ENCODE measurements at places on chromosomes 2 and 18.
A peak's percentile ranks its signal among the peaks of the same experiment; 100 is the strongest.

DNA sequence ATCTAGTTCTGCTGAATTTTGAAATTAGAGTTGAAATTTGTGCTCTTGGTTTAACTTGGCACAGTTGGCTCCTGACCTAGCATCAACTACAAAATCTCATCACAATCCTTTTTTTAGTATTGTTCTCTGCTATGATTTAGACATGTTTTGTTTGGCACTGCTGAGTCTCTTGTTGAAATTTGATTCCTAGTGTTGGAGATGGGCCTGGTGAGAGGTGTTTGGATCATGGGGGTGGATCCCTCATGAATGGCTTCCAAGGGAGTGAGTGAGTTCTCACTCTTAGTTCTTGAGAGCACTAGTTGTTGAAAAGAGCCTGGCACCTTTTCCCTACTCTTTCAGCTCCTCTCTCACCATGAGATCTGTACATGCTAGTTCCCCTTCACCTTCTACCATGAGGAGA is 605.6 kb upstream of the SLC39A10 start:
- no peak for DNase-seq

DNA sequence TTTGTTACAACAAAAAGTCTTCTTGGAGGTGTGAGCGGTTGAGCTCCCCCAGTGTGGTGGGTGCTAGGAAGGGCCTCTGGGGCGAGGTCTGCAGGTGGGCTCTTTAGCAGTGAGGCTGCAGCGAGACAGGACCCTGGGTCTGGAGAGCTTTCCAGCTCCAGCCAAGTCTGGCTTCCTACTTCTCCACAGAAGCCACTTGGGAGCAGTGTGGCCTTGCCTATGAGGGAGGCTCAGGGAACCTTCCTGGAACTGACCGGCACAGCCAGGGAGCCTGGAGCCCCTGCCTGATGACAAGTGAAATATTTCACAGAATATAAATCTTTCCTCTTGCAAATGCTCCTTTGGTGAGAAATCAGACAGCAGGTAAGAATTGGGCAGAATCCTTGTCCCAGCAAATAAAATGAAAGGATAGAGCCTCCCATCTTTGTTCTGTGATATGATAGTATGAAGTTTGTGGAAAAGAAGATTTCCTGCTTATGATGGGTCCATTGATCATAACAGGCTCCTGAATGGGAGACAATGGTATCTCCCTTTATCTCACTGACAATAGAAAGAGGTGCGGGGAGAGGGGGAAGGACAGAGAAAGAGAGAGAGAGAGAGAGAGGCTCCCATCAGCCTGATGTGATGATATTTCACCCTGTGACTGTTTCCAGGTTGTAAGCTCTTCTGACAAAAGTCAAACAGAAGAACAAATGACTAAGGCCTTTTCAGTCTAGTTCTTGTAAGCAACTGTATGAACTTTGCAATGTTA is 289.8 kb upstream of the SPRED2 start:
- DNase-seq: no peak

GRCh38 chr2:151757861-151758260 is 23.6 kb upstream of the NEB start:
- no peak for DNase-seq

- no peak for DNase-seq
Measured at GRCh38 chr18:59907660-59908059, 7.9 kb downstream of the PMAIP1 start.

- DNase-seq: no peak
Measured at GRCh38 chr2:160457588-160457987, 36.0 kb downstream of the RBMS1 start.

DNA sequence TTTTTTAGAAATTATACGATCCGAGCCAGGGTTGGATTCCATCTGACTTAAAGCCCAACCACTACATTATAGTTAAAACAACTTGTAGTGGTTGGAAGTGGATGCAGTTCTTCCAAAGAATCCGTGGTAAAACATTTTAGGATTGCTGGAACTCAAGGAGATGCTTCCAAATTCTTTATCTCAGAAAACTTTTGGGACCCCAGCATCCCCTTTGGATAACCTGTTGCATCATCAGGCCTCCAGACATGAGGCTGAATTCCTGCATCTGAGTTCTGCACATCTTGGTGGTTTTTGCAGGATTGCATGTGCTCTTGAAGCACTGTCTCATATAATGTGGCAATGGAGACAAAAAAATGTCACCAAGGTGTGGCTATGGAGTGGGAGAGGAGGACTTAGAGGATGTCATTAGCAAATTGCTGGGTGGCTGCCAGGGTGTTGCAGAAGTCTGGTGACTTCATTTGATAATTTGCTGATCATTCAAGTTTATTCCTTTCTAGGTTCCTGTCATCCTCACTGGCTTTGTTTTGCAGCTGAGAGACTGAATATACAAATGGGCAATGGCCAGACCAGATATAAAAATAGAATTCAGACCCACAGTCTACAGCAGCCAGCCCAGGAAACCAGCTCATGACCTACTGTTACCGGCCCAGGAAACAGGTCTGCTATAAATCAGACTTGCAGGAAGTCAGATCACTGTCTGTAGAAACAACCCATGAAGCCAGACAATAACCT is 207.7 kb downstream of the BCL2 start:
- no peak for DNase-seq

DNA sequence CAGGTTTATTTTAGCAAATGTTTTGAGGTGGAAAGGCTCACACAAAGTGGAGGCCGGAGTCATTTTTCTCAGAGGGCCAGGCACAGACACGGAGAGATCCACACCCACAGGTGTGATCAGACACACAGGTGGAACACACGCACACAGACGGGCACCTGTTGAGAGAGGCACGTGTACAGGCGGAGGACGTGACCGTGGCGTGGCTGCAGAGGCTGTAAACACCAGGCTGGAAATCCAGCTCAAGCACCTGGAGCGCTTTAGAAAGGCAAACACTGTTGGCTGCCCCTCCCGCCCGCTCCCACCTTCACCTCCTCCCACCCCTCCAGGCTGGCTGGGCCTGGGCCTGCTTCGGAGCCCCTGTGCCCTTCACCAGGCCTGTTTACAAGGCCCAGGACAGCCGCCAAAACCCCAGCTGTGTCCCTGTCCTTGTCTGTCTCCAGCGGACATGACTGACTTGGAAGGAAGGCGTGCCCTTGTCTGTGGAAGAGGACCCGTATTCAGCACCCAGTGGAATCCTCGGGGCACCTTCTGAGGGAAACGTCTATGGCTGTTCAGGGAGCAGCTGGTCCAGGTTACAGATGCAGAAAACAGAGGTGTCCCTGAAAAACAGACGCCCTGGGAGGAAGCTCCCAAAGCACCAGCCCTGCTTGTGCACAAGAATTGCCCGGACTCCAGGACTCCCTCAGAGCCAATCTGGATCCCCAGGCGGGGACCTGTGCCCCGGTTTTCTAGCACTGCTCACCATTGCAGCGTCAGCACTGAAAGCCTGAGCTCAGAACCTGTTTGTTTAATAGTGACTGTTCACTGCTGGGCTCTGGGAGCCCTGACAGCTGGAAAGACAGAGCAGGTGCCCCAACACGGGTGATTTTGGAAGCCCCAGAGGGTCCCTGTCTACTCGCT is 134.3 kb upstream of the HAAO start:
- no peak for DNase-seq

DNA sequence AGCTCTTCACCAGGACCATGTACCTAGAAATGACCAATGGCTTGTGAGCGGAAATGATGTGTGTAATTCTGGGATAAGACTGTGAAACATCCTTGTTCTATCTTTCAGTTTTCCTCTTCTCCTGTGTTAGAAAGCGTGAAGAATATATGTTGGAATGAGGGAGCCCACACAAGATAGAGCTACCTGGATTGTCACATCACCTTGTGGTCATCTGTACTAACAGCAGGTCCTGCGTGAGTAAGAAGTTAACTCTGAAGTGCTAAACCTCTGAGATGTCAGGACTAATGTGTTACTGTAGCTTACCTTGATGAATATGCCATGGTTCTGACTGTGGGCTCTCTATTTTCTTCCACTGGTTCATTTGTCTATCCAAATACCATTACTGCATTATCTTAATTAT is 75.6 kb downstream of the FASTKD2 start:
- no peak for DNase-seq

- DNase-seq: no peak
Measured at GRCh38 chr2:7593360-7593759, 676.1 kb downstream of the RNF144A start.

DNA sequence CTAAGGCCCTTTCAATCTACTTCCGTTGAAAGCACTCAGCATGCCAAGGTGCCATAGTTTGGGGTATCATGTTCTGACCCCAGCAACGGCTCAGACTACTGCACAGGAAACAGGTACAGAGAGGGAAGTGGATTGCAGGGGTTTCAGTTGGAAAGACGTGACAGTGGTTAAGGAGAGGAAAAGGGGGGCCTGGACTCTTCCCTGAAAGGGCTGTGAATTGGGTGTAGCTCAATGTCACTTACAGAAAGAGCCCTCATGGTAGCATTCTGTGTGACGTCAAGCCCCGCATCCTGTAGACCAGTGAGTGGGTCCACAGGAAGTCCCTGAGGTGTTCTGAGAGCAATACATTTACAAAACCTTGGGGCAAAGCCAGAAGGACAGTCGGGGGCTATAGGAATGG is 121.5 kb upstream of the GYPC start:
- no peak for DNase-seq

DNA sequence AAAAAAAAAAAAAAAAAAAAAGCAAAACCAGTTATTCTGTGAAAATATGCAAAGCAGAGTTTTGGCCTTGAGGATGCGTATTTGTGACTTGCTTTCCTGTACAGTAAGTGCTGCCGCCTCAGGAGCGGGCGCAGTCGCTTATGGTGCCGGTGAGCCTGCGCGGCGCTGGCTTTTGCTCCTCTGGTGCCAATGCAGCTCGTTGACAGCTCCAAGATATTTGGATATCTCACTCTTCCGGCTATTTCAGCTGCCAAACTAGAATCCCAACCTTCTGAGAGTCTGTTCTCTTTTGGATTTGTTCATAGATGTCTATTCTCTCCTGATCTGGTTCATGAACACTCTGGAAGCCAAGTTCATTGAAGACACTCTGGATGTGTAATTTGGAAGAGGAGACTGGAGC is 184.1 kb downstream of the AGAP1 start:
- DNase-seq: no peak

DNA sequence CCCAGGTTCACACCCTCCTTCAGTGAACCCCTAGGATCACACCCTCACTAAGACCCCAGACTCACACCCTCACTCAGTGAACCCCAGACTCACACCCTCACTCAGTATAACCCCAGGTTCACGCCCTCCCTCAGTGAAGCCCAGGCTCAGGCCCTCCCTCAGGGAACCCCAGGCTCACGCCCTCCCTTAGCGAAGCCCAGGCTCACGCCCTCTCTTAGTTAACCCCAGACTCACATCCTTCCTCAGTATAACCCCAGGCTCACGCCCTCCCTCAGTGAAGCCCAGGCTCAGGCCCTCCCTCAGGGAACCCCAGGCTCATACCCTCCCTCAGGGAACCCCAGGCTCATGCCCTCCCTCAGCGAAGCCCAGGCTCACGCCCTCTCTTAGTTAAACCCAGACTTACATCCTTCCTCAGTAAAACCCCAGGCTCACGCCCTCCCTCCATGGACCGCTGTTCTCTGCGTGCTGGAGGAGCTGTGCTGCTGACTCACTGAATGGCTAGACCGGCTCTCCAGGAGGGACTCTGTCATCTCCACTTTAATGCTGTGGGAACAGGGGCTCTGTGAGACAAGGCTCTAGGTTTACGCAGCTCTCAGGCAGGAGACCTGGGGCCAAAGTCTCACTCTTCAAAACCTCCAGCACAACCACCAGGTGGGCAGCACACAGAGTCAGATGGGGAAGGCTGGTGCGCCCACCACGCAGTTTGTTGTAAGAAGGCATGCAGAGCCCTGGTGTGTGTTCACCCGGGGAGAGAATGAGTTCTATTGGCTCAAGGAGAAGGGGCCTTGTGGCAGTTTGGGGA is 506.9 kb upstream of the MYT1L start:
- peak; percentile 35 for DNase-seq

- DNase-seq: peak; percentile 61
Measured at GRCh38 chr2:227608561-227609338, 5.9 kb downstream of the SCYGR3 start.

DNA sequence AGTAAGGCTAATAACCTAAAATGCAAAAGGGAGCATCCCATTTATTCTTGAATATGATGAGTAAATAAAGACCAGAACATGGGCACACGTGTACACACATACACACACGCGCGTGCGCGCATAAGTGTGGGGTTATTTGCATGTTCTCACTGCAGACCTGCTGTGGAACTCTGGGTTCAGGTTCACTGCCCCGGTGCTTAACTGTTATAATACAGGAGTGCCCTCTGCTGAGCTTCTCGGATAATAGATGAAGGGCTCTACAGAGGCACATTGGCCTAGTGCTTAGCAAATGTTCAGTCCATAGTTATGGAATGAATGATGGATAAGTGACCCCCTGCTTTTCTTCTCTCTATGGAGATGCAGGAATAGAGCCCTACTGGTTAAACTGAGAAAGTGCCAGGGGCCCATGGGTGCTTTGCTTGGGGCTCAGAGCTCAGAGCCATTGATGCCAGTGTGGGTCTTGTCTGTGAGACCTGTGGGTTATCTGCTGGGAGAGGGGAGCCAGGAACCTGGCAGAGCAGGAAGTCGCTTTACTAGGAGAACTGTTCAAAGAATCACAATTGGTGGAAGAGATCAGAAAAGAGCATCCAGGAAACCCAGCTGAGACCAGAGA is 3.6 kb upstream of the ARL4C start:
- DNase-seq: peak; percentile 82

GRCh38 chr2:143808166-143808565 is 678.9 kb downstream of the ARHGAP15 start:
- DNase-seq: no peak
